ENCODE measurements at places on chromosomes 13 and 19.
A peak's percentile ranks its signal among the peaks of the same experiment; 100 is the strongest.

- no peak for DNase-seq
Measured at GRCh38 chr13:59728896-59729545, 434.7 kb downstream of the DIAPH3 start.

GRCh38 chr13:102593466-102593865 is 3.3 kb upstream of the TPP2 start:
- DNase-seq = no peak

DNA sequence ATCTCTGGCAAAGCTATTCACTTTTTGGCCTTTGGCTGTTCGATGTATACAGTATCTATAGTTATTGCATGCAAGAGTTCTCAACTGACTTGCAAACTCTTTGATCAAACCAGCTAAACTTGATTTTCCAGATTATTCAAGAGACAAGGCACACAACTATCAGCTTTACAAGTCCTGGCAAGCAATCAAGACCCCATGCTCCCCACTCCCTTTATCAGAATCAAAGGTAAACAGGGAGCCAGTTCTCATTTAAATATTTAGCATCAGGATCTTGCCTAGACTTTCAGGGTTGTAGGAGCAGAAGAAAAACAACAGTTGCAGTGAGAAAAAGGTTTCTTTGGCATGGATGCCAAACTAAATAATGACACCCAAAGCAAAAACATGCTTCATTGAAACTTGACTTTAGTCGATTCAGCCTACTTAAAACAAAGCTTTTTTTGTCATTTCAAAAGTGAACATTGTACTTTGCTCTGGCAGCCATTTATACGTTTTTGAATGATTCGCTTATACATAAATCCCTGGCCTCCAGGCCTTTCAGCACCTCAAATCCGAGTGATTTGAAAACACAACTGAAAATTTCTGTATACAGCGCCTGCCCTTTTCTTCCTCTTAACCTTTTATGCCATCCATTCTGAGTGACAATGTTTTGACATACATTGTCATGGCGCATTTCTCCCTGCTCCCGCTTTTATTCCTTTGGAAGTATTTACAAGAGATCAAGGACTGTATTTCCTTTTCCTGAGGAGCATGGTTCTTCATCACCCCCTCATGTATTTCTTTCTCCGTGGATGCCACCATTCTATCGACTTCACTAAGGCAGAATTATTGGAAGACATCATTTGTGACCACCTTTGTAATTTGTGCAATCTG is 340.8 kb downstream of the KLF5 start:
- DNase-seq = no peak

- no peak for DNase-seq
Measured at GRCh38 chr13:78609464-78610205, 6.3 kb upstream of the POU4F1 start.

GRCh38 chr19:32255536-32256295 is 89.7 kb upstream of the ZNF507 start:
- DNase-seq = no peak

GRCh38 chr13:22175815-22176214 is 504.9 kb downstream of the FGF9 start:
- DNase-seq = no peak

DNA sequence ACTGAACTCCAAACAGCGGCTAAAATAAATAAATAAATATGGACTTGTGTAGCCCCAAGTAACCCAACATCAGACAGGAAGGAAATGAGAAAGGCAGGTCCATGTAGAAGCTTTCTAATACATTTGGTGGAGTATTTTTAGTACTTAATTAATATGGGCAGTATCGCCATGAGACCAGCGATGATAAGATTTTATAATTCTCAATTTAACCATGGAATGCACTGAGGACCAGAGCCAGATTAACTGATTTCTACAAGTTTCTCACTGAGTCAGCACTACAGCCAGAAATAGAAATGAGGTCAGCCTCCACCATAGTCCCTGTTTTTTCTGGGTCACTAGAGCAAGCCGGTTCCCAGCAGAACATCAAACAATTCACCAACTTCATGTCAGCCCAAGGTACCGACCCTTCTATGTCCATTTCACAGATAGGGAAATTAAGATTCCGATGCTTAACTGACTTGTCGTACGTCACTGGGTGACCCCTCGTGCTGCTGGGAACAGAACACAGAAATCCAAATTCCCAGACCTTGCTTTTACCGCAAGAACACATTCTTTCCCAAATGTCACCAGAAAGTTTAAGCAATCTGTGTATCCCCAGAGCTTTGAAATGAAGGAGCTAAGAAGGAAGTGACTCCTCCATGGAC is 90.4 kb downstream of the COL4A1 start:
- DNase-seq = no peak

- DNase-seq = no peak
Measured at GRCh38 chr13:106083620-106084350, 451.7 kb downstream of the EFNB2 start.

DNA sequence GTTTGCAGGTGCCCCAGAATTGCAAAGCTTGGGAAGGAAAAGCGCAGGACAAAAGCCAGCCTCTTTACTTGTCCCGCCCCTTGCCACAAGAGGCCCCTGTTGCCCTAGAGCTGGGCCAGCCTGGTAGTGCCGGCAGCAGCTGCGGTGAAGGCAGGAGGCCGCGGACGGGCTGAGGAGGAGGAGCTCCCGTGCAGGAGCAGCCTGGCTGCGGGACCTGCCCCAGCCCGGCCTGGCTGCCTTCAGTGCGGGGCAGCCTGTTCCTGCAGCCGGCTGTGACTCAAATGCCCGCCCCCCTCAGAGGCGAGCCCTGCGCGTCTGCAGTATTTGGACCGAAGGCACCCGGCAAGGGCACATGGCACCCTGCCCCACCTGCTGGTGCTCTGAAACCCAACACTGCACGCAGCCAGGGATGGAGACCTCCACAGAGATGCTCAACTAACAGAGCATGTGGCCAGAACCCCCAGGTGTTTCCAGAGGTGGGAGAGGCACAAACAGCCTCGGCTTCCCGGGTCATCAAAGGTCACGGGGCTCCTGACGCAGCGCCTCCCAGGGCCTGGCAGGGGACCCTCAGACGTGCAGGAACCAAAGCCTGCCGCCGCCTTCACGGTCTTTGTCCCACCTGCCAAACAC is 29.7 kb downstream of the NAXD start:
- peak; percentile 67 for DNase-seq

GRCh38 chr19:18662972-18663732 is 20.3 kb upstream of the CRTC1 start:
- no peak for DNase-seq

DNA sequence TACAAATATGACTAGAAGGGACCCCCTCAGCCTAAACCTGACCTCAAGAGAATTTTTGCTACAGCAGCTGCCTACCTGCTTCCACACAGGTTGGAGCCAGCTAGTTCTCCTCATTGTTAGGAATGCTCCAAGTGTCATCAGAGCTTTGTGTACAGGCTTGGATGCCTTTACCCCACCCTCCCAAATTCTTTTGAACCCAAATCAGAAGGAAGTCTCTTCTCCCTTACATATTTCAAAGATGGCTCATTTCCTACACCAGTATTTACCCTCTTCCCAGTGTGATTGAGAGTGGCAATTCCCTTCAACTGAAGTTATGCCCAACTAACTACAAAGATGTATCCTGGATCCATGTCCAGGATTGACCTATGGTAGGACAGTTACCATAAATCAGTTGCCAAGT is 323.2 kb downstream of the OXGR1 start:
- DNase-seq = no peak

- DNase-seq = no peak
Measured at GRCh38 chr13:30037306-30037705, 186.9 kb upstream of the UBL3 start.

- no peak for DNase-seq
Measured at GRCh38 chr19:33390908-33391630, 17.6 kb downstream of the CEBPG start.

- DNase-seq = no peak
Measured at GRCh38 chr13:33958964-33959363, 141.0 kb downstream of the RFC3 start.

GRCh38 chr19:39735688-39736087 is 2.1 kb downstream of the CLC start:
- DNase-seq = no peak

GRCh38 chr19:14164082-14164481 is 27.7 kb upstream of the ASF1B start:
- DNase-seq = no peak

DNA sequence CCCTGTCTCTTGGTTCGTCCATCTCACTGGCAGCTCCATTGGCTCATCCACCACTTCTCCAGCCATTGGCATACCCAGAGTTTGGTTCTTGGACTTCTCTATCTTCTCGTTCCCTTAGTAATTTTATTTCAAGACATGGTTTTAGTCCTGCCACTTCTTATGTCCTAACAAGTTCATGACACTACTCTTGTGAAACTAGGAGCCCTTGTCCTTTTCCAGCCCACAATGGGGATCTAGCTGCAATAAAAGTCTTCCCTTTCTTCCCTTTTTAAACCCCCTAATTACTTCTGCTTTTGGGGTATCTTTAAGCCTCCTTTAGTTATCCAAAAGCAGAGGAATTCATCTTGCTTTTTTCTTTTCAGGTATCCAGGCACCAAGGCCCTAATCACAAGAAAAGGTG is 2.9 kb upstream of the RCBTB2 start:
- no peak for DNase-seq

- no peak for DNase-seq
Measured at GRCh38 chr13:99507986-99508385, 6.7 kb downstream of the TM9SF2 start.

DNA sequence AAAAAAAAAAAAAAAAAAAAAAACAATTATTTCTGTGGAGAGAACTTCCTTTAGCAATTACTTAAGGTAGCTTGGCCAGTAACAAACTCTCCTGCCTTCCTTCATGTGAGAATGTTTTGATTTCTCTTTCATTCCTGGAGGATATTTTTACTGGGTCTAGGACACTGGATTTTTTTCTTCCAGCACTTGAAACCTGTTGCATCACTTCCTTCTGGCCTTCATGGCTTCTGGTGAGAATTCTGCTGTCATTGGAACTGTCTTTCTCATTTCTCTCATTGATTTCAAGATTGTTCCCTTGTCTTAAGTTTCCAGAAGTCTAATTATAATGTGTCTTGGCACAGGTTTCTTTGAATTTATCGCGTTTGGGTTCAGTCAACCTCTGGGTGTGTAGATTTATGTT is 19.3 kb upstream of the RAB20 start:
- DNase-seq = no peak

- DNase-seq = no peak
Measured at GRCh38 chr19:16571822-16572331, 338 bp downstream of the SLC35E1 start.

DNA sequence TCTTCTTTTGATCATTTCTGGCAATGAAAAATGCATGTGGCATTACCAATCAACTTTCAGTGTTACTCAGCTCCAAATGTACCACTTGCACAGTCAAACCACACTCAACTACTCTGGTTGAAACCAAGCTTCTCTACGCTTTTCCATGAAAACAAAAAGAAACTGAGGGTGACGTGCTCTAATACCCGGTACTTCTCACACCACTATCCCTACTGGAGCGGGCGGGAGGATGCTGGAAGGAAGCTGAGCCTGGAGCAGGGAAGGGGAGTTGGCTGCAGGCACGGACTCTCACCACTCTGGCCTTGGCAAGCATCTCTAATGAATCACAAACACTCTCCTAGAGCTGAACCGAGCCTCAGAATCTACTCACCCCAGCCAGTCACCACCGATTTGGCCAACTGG is 48.2 kb downstream of the STK24 start:
- DNase-seq = no peak

GRCh38 chr19:16367261-16367683 is 42.6 kb downstream of the KLF2 start:
- DNase-seq = no peak

GRCh38 chr19:388691-389090 is 20.3 kb downstream of the C2CD4C start:
- no peak for DNase-seq

DNA sequence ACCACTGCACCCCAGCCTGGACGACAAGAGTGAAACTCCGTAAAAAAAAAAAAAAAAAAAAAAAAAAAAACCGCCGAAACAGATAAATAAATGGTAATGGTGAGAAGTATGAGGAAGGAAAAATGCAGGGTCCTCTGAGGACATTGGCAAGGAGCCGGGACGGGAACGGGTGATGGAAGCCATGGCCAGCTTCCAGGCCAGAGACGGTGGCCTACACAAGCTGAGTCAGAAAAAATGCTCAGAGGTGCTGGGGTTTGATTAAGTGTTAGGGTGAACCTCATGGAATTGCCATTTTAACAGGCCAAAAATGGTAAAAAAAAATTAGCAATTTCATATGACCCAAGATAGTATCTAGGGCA is 866 bp upstream of the ZSWIM4 start:
- DNase-seq = peak; percentile 71

DNA sequence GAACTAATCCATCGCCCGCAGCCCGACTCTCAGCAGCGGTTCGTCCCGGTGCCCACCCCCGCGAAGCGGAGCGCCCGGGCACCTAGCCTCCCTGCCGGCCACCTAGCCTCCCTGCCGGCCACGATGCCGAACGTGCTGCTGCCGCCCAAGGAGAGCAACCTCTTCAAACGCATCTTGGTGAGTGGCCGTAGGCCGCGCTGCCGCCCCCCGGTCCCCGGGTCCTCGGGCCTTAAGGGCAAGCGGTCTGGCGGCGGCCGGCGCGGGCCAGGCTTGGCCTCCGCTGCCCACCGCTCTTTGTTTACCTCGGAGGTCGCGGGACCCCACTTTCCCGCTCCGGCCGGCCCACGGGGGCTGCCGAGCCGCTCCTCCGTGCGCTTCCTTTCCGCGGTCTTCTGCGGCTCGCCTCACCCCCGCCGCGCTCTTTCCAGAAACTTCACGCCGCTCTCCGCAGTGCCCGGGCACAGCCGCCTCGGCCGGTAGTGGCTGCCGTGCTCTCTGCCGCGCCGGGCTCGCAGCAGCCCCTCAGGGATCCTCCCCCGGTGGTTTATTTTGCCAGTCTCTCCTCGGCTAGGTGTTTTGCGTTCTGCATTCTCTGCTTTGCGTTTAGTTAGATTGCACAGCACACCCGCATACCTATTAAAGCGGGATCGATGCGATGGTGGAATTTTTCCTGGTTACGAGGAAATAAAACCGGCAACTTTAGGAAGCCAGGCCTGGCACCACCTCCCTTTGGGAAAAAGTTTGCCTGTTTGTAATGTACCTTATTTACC is 524 bp downstream of the NAA16 start:
- DNase-seq = peak; percentile 68

- no peak for DNase-seq
Measured at GRCh38 chr13:44471686-44472085, 98.1 kb downstream of the SERP2 start.

- DNase-seq = peak; percentile 0
Measured at GRCh38 chr19:15584541-15585115, 30.4 kb upstream of the CYP4F8 start.

DNA sequence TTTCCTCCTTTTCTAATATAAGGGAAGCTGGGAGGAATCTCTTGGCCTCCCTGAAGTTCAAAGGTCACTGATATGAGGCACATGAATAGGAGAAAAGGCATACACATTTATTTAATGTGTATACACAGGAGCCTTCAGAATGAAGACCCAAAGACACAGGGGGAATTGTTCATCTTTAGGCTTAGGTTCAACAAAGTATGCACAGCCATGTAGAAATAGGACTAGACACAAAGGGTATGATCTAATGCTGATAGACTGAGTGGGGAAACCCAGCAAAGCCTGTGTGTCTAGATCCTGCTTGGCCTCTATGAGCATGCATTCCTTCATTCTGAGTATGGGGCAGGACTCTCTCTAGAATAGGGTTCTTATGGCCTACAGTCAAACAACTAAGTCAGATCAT is 177.1 kb upstream of the RFC3 start:
- no peak for DNase-seq
